ENCODE measurements at places on chromosomes 13 and 19. TPM values are rescaled to one million over a fixed set of nuclear protein-coding genes. Genes with fewer than 3 reads are reported as not detected.
A peak's percentile ranks its signal among the peaks of the same experiment; 100 is the strongest.

DNA sequence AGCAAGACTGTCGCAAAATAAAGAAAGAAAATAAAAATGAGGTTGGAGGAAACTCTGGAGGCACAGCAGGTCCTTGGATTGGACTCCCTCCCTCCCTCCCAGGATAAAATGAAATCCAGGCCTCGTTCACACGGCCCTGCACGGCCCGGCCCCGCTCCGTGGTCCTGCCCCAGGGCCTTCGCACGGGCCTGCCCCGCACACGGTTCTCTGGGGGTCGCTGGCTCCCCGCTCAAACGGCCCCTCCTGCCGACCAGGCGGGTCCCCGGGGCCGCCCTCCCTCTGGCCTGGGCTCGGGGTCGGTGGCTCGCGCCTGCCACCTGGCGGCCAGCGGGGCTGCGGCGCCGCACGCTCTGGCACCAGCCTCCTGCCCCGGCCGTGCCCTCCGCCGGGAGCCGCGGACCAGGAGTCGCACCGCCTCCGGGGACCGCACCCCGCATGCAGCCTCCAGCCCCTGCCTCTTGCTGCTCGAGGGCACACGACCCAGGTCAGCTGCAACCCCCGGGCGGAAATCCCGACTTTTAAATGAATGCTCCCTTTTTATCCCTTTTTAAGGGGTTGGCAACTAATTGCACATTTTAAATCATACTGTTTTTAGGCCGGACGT lies 1.5 kb upstream of the WDR18 start:
- DNase-seq, result peak; percentile 56

The PCDH9 gene
- total RNA-seq, result not detected

DNA sequence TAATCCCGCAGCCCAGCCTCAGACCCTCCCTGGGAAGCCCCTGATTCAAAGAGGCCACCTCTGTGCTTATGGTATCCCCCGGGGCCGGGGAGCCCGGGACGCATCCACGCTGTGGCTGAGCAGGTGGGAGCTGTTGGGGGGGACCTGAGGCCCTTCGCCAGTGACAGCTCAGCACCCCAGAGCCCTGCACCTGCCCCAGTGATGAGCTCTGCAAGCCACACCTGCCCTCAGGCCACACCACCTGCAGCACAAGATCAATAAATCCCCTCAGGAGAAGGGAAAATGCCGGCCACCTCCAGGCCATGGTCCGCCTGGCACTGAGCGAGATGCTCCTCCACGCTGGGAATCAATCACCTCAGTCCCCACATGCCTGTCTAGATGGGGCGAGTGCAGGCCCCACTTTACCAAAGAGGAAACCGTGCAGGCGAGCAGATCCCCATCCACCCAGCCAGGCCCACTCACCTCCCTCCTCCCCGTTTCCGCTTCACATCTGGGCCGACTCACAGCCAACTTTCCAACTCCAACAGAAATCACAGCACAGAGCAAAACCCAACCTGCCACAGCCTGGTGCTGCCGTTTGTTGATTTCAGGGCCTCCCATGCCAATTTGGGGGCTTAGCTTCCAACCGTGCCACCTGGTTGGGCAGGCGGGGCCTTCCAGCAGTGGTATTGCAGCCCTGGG lies 12.8 kb downstream of the MOB3A start:
- no peak for DNase-seq

The CRX gene
- not detected for total RNA-seq

The LIM2 gene
- total RNA-seq, result not detected

The PTPRH gene
- total RNA-seq, result 103 TPM

DNA sequence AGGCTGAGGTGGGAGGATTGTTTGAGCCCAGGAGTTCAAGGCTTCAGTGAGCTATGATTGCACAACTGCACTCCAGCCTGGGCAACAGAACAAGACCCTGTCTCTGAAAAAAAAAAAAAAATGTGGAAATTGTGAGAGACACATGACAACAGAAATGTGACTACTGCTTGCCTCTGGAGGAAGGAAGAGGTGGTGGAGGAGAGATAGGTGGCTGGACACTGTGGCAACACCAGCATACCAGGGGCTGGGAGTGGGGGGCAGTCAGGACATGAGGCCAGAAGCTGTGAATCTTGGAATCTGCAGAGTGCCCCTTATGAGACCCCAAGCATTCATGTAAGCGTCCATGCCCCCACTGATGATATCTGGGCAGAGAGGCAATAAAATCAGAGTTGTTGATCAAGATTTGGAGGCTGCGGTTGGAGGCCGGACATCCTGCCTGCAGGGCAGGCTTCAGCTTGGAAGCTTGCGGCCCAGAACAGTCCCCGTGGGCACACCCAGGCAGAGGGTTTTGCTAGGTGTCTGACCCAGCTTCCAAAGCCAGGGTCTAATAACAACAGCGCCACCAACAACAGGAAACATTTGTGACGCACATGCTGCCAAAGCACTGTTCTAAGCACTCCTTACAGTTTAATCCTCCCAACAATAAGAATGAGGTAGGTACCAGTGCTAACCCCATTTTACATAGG lies 16.9 kb downstream of the FAM187B start:
- no peak for DNase-seq

The ZNF208 gene
- total RNA-seq, result not detected

DNA sequence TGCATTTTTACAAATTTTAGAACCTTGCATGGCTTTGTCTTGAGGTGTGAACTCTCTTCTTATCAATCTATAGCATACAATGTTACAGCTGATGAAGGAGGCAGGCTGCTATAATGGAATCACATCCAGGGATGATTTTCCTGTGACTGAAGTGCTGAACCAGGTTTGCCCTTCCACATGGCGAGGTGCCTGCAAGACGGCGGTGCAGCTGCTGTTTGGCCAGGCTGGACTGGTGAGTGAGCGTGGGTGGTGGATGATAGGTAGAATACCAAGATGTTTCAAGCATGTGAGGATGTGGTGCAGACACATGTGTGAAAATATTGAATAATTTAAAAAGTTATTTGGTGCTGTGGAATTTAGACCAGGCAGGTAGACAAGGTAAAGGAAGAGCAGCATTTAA lies 34.9 kb upstream of the GPI start:
- DNase-seq, result no peak

- no peak for DNase-seq
Measured at GRCh38 chr13:106814463-106814862, 246.5 kb upstream of the ARGLU1 start.

- no peak for DNase-seq
Measured at GRCh38 chr13:101098873-101099272, 317.4 kb downstream of the NALCN start.

DNA sequence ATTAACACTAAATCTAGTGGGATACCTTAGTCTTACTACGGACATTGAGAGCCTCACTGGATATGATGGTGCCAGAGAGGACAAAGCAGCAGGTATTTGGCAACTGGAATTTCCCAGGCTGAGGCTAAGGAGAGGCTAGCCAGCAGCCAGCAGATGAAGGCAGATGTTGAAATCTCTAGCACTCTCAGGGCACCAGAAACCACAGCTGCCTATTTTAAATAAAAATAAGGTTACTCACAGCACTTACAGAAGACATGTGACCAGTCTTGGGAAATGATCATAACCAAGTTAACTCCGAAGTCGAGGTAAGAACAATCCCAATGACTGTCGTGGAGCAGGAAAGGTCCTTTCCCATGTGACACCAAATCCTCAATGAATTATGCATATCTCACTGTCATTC lies 1726.0 kb downstream of the EFNB2 start:
- no peak for DNase-seq

GRCh38 chr19:30498707-30499106 lies 126.5 kb downstream of the ZNF536 start:
- no peak for DNase-seq

The AZU1 gene
- total RNA-seq, result not detected

All from HT-29 (cell line).